ENCODE measurements at places on chromosomes 2 and 18. TPM values are rescaled to one million over a fixed set of nuclear protein-coding genes. Genes with fewer than 3 reads are reported as not detected.

- peak; percentile 56 for DNase-seq
Observed at GRCh38 chr2:189096769-189097447, 82.7 kb downstream of the COL5A2 start.

DNA sequence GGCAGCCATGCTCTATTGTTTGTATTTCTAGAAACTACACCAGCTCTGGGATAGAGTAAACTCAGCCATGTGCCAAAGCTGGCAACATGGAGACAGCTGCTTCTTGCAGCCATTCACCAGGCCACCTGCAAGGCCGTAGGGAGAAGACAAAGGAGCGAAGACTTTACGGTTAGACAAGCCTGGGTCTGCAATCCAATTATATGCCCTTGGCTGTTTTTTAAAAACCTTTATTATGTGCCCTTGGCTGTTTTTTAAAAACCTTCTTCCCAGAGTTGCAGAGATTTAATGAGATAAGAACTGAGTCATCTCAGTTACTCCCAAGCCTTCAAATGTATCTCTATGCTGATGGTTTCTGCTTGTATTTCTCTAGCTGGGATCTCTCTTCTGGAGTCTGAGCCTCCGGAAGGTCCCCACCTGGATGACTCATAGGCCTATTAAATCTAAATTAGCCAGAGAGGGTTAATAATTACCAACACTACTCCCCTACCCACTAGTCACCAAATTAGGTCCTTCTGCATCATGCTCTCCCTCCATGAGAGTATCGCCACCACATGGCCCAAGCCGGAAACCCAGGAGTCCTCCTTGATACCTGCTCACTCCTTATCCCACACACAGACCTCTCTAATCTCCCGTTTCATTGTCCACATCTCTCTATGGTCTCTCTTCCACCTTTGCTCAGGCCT is 17.5 kb upstream of the DPP4 start:
- no peak for DNase-seq

DNA sequence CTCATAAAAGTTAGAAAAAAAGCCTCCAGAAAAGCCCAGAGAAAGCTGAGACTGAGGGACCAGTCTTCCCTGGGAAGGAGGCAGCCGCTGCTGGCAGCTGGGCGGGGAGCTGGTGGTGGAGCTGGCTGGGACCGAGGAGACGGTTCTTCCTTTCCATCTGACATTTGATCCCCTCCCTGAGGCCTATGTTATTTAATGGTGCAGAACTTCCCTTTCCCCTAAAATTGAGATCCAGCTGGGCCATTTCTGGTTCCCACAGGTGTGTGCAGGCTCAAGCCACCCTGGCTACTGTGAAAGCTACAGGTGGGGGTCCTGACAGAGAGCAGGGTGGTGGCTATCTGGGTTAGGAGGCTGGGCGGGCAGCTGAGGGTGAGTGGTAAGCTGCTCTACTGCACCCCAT is 81.5 kb upstream of the FZD7 start:
- DNase-seq: no peak

The UPP2 gene
- total RNA-seq: not detected

The PRSS56 gene
- total RNA-seq: not detected
